ENCODE measurements at places on chromosomes 3 and 15.

DNA sequence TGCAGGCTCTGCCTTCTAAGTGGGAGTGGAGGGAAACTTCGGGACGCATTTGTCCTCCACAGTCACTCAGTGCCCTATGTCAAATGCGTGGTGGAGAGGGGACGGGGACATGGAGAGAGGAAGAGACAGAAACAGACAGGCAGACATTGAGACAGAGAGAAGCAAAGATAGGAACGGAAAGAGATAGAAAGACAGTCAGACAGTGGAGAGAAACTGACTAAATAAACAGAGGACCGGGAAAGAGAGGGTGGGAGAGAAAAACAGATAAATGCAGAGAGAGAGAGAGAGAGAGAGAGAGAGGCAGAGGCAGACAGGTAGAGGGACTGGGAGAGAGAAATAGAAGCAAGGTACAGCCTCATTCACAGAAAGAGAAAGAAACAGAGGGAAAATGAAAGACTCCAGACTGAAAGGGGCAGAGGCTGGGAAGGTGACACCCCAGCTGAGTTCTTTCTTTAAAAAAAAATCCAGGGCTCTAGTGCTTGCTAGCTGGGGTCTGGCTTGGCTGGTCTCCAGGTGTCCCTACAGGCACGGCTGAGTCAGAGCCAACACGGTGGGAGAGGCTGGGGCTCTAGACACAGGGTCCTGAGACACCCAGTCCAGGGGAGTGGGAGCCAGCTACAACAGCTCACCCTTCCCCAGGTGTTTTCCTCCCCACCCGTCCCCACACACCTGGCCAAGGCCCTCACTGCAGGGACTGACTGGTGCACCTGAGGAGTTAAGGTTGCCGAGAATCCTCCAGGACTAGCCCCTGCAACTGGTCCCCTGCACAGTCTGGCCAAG is 506.1 kb upstream of the PROK2 start:
- no peak for DNase-seq

DNA sequence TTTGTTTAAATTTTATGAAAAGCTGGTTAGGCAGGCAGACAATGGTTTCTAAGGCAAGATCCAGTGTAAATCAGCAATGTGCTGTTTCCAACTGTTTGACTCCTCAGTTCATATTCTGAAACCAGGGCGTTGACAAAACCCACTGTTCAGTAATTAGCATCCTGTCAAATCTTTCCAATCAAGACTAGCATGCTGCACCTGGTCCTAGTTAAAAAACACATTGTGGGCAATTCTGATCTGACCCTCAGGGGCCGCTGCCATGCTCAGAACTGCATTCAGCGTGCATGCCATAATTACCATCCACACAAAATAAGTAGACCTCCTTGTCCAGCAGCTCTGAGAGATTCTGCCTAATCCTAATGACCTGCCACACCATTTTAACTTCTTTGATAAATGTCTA is 20.9 kb upstream of the RBP1 start:
- no peak for DNase-seq

- no peak for DNase-seq
Measured at GRCh38 chr15:34514251-34514670, 69.2 kb downstream of the GOLGA8B start.

- DNase-seq, result no peak
Measured at GRCh38 chr3:4571690-4572334, 78.7 kb downstream of the ITPR1 start.

DNA sequence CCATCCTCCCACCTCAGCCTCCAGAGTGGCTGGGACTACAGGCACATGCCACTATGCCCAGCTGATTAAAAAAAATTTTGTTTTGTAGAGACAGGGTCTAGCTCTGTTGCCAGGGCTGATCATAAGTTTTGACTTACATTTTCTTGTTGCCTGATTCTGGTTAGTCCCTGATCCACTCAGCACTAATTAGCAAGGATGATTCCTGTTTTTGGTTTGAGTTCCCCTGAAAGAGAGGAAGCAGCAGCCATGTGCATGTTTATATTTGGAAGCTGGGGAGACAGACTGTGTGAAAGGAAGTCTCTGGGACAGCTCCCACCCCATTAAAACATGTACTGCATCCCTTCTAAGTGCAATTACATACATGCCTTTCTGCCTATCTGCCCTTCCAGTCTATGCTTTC is 3.6 kb upstream of the NCK1 start:
- no peak for DNase-seq

- DNase-seq, result no peak
Measured at GRCh38 chr3:46098319-46098761, 71.1 kb upstream of the XCR1 start.

- no peak for DNase-seq
Measured at GRCh38 chr15:42858999-42859789, 61.4 kb downstream of the TTBK2 start.

GRCh38 chr15:35271371-35272043 is 186.4 kb upstream of the NANOGP8 start:
- DNase-seq, result no peak

DNA sequence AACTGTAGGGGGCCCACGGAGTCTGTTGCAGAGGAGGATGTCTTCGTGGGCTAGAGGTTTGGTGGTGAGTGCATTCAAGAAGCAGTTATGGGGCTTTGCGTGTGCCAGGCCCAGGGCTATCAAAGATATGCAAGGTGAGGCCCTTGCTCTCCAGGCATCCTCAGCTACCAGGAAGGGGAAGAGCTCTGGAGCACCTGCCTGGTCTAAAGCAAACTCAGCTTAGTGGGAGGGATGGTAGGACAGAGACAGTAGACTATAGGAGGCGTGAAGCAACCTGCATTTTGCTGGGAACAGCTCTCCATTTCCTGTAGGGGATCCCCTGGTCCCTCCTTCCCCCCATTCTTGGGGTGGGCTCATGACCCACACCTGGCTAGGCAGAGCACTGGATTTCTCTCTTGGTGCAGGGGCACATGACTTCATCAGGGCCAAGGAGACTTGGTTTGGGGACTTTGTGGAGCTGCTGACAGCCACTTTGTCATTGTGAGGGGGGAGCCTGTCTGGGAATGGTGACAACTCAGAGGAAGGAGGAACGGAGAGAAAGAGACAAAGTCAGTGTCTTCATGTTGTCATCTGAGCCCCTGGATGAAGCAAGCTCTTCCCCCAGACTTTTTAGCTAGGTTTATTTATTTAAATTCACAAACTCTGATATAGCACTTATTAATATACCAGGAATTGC is 8.6 kb upstream of the EEFSEC start:
- no peak for DNase-seq

DNA sequence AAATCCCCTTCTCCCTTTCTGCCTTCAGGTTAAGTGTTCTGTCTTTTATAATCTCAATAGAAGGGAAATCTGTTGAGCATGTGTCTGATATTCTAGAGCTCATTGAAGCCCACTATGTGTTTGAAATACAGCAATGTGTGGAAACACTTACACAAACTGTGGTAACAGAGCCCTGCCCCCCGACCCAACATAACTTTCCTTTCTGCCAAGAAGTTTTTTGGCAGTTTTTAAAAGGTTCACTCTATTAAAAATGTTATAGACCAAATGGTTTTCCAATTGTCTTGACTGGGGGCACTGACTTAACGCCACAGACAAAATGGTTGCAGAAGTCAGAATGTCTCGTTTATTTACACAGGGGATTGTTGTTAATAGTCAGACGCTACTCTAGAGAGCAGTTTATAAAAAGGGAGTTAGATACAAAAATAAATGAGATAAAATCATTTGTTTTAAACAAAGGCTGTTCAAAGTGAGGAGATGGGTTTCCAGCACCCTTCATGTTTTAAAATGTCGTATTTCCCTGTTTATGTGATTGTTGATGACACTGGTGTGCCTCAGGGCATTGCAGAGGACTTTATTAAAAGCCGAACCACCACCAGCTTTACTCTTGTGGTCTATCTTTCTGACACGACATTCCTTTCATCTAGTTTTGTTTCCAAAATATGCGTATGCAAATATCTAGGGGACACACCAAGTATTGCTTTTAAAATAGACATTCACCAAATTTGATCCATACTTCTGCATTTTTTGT is 26.7 kb upstream of the GREM1 start:
- no peak for DNase-seq

DNA sequence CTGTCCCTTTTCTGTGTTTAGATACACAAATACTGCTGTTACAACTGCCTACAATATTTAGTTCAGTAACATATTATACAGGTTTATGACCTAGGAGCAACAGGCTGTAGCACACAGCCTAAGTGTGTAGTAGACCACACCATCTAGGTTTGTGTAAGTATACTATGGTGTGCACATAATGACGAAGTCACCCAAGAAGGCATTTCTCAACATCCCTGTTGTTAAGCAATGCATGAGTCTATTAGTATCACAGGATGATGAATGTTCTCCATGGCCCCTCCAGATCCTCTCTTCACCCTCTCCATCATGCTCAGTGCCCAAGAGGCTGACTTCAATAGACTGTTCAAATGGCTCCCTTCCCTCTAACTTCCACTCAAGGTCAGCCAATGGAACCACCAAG is 14.6 kb upstream of the SEC62 start:
- no peak for DNase-seq

DNA sequence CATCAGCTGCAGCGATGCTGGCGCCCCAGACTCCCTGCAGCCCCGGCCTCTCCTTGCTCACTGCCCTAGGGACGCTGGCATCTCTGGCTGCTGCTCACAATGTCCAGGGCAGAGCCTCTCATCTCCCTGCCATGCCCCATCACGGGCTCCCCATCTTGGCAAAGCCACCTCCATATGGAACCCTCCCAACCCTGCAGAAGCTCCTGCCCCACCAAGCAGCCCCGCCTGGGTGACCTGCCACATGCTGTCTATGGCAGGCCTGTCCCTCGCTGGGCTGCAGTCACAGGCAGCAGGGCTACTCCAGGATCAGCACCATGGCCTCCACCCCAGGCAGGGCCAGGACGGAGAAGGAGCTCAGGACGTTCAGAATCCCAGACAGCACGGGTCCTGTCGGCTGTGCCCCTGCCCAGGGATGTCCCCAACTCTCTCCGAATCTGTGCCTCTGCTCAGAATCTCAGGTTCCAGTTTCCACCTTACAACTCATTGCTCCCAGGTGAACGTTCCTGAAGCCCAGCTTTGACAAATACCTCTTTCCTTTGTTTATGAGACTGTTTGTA is 58.4 kb downstream of the PLXNA1 start:
- no peak for DNase-seq

- DNase-seq, result no peak
Measured at GRCh38 chr3:38545550-38545949, 49.4 kb downstream of the EXOG start.

- DNase-seq, result no peak
Measured at GRCh38 chr3:188259191-188259590, 105.2 kb downstream of the LPP start.

GRCh38 chr15:64854526-64854925 is 12.8 kb downstream of the PLEKHO2 start:
- no peak for DNase-seq

GRCh38 chr3:70738291-70738681 is 425.8 kb upstream of the MDFIC2 start:
- no peak for DNase-seq

DNA sequence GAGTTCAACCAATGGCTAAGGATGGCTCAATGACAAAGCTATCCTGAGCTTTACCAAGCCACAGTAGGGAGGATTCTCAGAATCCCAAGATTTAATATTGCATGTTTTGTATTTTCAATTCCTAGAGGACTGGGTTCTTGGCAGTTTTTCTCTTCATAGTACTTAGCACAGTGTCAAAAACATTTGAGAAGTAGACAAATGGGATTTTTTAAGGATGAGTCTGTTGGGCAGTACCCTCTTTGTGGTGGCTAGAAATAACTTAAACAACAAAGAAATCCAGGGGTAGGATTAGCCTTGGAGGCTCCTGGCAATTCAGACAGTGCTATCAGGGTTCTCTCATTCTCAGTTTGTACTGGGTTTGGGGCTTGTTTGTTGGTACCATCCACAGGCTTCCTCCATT is 212.8 kb upstream of the RORA start:
- no peak for DNase-seq

DNA sequence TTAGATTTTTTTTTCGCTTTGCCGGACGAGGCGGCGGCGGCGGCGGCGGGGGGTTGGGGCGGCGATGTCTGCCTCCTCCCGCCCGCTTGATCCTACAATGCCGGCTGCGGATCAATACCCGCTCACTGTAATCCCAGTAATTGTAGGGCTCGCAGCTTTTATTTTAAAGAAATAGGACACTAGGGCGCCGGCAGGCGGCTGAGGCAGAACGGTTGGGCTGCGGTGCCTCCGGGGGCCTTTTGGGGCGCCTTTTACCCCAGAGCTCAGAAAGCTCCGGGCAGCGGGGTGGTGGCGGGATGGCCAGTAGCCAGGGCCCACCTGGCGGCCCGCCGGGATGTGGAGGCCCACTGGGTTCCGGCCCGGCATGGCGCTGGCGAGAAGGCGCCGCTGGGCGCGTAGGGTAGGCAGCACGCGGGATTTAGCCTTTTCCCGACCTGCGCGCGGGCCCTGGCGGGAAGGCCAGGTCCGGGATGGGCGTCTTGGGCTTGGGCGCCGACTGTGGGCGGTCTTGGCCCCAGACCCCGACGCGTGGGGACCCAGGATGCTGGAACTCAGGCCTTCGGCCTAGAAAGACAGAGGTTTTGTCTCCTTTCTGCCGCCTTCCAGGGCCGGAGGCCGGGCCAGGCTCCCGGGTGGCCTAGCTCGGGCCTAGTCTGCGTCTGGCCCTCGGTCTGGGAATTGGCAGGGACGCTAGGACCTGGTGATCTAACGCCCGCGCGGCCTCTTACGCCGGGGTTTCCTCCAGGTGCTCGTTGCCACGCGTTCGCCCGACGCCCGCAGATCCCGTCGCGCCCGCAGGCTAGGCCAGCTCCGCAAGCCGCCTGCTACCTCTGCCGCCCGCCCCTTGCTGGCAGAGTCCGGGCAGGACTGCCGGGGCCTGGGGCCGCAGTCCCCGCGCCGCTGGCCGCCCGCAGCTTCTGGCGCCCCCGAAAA is 15.5 kb upstream of the ONECUT1 start:
- no peak for DNase-seq

DNA sequence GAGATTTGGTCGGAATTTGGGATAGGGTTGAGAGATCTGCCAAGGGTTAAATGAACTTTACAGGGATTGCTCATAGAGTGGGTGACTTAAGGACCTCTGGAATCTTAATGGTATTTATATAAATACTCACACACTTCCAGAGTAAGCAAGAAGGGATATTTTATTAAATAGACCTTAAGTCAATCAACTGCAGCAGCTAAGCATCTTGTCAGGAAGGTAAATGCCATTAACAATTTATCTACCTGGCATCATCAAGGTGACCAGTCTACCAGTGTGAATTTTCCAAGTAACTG is 123.9 kb downstream of the FEZF2 start:
- DNase-seq, result no peak

DNA sequence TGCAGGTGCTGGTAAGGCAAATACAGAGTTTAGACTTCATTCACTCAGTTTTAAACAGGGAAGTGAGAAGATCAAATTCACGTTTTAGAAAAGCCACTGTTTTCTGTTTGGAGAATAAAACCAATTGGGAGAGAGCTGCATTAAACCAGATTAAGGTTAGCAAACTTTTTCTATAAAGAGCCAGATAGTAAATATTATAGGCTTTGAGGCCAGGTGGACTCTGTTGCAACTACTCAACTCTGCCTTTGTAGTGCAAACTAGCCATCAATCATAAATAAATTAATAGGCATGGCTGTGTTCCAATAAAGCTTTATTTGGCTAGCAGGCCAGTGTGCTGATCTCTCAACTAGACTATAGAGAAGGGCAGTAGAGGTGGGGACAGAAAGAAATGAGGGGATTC is 33.5 kb downstream of the SUCLG2 start:
- DNase-seq, result no peak

Measured in SHP77 treated with DMSO at 0.1 percent for 48 hours (cell line).